ENCODE measurements at places on chromosomes 11 and 22.

GRCh38 chr11:17718015-17718414 is 1.4 kb upstream of the MYOD1 start:
- DNase-seq: no peak

- no peak for DNase-seq
These were observed 20.4 kb downstream of the PSMD13 start for GRCh38 chr11:256952-257737.

DNA sequence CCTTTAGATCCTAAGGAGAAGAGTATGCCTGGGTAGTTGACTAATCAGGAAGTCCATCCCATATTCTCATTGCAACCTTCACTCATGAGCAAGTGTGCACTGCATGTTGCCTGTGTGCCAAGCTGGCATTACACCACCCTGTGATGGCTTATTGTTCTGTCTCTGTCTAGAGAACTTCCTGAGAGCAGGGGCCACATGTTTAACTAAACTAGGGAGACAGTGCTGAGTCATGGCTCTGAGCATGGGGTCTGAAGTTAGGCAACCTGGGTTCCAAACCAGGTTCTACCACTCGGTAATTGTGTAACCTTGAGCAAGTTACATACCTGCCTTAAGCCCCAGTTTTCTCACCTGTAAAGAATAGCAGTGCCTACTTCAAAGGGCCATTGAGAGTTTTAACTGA is 39.6 kb downstream of the CSNK2A3 start:
- DNase-seq: no peak

DNA sequence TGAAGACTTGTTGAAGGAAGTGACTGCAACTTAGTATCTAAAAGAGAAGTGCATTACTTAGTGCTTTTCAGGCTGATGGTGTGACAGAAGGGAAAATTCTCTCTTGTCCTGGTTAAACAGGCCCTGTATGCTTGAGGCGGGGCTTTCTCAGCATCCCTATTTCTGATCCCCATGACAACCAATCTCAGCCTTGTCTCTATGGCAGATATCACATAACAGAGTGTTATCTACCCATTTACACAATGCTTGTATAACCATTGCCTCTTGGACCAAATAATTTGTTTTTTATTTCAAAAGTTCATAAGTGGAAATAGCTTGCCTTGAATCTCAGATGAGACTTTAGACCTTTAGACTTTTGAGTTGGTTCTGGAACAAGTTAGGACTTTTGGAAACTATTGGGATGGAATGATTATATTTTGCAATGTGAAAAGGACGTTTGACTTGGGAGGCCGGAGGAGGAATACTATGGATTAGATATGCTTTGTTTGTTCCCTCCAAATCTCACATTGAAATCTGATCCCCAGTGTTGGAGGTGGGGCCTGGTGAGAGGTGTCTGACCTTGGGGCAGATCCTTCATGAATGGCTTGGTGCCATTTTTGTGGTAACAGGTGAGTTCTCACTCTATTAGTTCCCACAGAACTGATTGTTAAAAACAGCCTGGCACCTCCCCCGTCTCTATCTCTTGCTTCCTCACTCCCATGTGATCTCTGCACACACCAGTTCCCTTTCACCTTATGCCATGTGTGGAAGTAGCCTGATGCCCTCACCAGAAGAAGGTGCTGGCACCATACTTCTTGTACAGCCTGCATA is 3.1 kb upstream of the GLYAT start:
- no peak for DNase-seq

- no peak for DNase-seq
These were observed 201.1 kb downstream of the CADM1 start for GRCh38 chr11:115302946-115303703.

Measured in activated gamma-delta T cell treated with anti-CD3 and anti-CD28 coated beads, Interleukin-2, amount 50 U/mL, for 16 hours (primary cell).